Hematopoietic multipotent progenitor cell treated with erythropoietin and hydrocortisone succinate and interleukin-3 and kit ligand, for 4 days (in vitro differentiated cells): ENCODE measurements at places on chromosomes 5 and 9.

GRCh38 chr5:180470966-180471582 lies 23.1 kb upstream of the CNOT6 start:
- DNase-seq, result peak; percentile 78

GRCh38 chr9:37329576-37329975 lies 92.9 kb upstream of the GRHPR start:
- DNase-seq, result peak; percentile 65

GRCh38 chr5:56161439-56161823 lies 71.7 kb downstream of the ANKRD55 start:
- DNase-seq, result peak; percentile 45

- DNase-seq, result peak; percentile 22
Measured at GRCh38 chr5:33312571-33313549, 127.9 kb upstream of the TARS1 start.

DNA sequence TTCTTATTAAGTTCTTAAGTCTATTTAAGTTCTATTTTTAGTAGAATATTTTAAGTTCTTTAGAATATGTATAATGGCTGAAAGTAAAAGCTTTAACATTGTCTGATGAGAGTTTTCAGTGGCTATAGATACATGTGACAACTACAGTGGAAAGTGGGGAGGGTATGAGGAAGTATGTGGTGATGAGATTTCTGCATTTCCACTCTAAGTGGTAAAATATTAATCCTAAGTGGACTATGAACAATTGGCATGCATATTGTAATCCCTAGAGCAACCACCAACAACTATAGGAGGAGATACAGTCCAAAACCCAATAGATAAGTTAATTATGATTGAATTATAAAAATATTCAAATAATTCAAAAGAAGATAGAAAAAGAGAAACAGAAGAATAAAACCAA lies 183.6 kb downstream of the GADD45G start:
- no peak for DNase-seq

- peak; percentile 71 for DNase-seq
Measured at GRCh38 chr9:123339666-123340510, 16.1 kb upstream of the CRB2 start.

DNA sequence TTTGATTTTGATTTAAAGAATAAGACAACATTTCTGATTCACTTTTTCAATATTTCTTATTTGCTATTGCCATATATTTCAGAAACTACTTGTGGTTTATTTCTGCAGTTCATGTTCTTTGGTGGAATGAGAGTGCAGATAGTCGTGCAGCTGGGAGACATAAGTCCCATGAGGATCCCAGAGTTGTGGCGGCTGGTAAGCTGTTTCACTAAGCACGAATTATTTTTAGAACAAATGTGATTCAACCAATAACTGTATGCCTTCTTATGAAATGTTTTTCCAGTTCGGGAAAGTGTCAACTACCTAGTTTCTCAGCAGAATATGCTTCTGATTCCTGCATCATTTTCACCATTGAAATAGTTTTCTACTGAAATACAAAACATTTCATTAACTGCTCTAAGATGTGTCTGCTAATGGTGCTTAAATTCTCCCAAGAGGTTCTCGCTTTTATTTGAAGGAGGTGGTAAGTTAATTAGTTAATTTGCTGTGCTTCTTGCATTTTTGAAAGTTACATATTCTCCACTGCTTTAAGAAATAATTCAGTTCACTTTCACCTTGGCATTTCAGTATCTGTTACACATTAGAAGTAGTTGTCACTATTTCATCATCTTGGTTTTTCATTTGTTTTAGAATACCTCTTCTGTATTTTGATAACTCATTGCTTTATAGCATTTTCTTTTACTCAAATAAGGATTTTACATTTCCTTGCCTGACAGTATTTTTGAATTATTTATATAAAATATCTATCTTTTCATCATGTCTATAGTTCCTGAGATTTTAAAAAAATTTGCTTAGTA lies 9.0 kb downstream of the NIPSNAP3B start:
- DNase-seq, result no peak

GRCh38 chr9:116550696-116551436 lies 136.2 kb upstream of the TRIM32 start:
- DNase-seq, result no peak

DNA sequence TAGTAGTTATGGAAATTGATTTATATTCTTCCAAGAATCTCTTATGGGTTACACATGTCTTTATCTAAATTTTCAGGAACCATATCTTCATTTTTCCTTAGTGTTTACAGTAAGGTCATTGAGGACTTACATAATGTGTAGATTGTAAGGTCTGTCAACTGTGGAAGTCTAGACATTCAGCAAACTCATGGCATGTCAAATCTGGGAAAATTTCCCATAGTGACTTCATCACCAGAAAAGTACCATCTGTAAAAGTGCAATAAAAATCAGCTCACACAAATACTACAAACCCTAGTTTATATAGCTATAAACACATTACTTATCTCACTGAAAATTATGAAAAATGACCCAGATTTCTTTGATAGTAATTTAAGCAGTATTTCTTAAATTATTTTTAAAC lies 419.4 kb downstream of the MTRR start:
- no peak for DNase-seq

GRCh38 chr5:60533789-60534188 lies 166.2 kb downstream of the DEPDC1B start:
- no peak for DNase-seq

GRCh38 chr5:168790671-168791250 lies 211.6 kb upstream of the PANK3 start:
- no peak for DNase-seq

DNA sequence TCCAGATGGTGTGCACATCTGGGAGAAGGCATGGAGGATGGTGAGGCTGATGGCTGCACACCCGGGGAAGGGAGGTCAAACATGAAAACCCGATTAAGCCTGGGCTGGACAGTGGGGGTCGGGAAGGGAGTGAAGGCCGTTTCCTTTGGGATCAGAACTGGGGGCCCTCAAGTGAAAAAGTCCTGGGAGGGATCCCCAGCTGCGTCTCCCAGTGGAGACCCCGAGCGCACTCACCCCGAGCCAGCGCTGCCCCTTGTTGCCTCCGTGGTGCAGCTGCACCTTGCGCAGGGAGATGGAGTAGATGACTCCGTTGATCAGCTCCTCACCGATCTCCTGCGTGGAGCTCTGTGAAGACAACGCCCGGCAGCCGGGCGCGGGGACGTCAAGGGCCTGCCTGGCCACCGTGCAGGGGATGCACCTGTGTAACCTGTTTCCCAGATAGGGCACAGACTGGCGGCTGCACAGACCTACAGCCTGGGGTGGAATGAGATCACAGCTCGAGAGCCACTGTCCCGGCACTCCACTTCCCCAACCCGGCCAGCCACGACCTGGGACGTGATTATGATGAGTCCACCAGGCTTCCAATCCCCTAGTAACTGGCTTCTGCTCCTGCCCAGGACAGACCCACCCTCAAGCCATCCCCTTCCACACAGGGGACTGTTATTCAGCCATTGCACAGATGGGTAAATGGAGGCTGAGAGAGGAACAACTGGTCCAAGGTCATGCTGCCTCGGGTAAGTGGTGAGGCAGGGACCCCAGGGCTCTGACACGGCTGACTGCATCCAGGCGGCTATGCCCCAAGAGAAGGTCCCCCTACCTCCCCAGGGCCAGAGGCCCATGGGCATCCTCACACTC lies 9.0 kb downstream of the RALGDS start:
- no peak for DNase-seq

DNA sequence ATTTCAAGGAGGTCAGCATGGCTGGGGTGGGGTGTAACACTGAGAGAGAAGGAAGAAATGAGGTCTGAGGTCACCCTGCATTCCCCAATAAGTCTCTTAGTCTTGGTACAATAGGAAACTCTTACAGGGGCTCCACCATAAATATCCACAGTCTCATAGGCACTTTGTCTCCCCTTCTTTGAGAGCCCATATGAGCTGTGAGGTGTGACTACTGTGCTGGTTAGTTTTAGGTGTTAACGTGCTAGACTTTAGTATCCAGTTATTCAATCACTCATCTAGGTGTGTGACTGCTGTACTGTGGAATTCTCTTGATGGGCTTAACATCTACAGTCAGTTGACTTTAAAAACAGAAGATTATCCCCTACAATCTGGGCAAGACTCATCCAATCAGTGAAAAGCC lies 378.1 kb upstream of the RFX3 start:
- DNase-seq, result no peak

DNA sequence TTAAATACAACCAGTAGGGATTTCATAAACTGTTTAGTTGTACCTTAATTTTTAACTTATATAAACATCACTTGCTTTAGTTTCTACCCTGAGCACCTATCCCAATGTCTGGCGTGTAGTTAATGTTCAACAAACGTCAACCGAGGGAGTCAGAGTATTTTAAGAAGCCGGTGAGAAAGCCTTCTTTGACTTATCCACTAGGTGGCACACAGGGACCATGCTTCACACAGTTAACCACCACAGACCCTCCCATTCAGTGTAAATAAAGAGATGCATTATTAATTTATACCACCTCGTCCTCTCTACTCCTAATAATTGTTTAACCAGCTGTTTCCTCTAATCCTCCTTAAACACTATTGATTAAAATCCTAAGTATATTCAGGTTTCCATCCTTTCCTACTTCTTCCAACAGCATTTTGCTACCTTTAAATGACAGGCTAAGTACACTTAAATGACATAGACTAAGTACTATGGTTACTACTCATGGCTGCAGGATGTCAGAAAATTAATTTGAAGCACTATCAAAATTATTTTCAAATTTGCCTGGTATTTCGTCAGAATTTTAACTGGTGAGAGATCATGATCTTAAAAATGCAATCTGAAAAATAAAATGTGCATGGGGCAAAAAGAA lies 2.3 kb downstream of the HAPLN1 start:
- peak; percentile 83 for DNase-seq

DNA sequence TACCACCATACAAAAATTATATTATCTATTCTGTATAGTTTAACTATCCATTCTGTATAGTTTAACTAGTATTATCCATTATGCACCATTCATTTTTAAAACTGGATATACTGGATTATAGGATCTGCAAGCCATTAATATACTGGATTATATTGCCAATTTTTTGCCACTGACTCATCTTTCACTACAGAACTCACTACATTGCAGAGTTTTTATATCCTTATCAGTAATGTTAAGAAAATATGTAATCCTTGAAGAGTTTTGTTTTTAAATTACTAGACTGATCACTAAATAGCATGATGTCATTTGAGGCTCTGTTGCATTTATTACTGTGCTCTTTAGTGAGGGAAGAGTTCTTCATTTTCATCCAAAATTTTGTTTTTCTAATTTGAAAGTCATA lies 109.8 kb upstream of the SNX2 start:
- no peak for DNase-seq

GRCh38 chr5:20245432-20245974 lies 257.5 kb upstream of the CDH18 start:
- no peak for DNase-seq

- no peak for DNase-seq
Measured at GRCh38 chr9:36865731-36866635, 168.1 kb downstream of the PAX5 start.

GRCh38 chr9:76529653-76530052 lies 70.7 kb downstream of the GCNT1 start:
- no peak for DNase-seq
